ENCODE measurements at places on chromosomes 5 and 9.

DNA sequence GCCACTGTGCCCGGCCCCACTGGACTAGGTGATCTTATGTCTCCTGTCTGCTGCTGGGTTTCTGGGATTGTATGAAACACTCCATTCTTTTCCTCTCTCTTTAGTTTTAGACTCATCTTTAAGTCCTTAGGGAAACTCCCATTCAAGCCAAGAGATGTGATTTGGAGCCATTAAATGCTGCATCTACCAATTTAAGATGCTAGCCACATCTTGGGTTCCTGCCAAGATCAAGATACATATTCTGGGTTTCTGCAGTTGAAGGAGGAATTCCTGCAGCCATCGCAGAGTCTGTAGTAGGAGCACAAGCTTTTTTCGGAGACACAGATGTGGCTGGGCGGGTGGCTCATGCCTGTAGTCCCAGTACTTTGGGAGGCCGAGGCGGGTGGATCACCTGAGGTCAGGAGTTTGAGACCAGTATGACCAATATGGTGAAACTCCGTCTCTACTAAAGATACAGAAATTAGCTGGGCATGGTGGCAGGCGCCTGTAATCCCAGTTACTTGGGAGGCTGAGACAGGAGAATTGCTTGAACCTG, 23.2 kb downstream of the STXBP1 start:
- no peak for ATAC-seq

DNA sequence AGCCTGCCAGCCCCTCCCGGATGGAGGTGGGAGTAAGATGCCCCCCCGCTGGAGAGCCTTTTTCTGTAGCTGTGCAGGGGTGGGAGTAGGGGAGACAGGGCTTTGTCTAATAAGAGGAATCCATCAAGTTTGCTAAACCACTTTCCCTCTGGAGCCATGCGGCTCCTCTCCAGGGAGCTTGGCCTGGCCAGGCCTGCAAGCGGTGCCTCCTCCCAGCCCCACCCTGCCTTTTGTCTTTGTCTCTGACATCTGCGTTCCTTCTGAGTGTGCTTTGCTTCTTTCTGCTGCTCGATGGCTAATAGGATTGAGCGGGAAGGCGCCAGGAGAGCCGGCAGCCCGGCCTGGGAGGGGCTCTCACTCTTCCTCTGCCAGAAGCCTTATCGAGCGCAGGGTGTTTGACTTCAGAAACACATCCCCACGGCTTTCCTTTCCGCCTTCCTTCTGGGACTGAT, 26.7 kb upstream of the FCN1 start:
- ATAC-seq, result no peak

- no peak for ATAC-seq
Measured at GRCh38 chr5:10914741-10915480, 153.9 kb upstream of the DAP start.

GRCh38 chr5:139668064-139668880, 20.1 kb downstream of the CXXC5 start:
- peak; percentile 57 for ATAC-seq

GRCh38 chr5:153187503-153187902, 303.0 kb upstream of the GRIA1 start:
- ATAC-seq, result no peak

DNA sequence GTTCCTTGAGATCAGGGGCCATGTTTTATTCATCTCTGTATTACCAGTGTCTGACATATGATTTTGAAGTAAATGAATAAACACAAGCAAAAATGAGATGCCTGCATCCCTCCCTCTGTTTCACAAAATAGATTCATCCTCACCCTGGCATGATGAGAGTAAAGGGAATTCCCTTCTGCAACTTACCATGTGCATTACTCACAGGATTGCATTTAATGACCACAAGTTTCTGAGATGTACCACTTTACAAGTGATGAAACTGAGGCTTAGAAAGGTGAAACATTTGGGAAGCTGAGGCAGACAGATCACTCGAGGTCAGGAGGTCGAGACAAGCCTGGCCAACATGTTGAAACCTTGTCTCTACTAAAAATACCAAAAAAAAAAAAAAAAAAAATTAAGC, 74.2 kb upstream of the TNFSF8 start:
- no peak for ATAC-seq

- ATAC-seq, result no peak
Measured at GRCh38 chr5:42970636-42971559, 69.2 kb downstream of the ANXA2R start.

DNA sequence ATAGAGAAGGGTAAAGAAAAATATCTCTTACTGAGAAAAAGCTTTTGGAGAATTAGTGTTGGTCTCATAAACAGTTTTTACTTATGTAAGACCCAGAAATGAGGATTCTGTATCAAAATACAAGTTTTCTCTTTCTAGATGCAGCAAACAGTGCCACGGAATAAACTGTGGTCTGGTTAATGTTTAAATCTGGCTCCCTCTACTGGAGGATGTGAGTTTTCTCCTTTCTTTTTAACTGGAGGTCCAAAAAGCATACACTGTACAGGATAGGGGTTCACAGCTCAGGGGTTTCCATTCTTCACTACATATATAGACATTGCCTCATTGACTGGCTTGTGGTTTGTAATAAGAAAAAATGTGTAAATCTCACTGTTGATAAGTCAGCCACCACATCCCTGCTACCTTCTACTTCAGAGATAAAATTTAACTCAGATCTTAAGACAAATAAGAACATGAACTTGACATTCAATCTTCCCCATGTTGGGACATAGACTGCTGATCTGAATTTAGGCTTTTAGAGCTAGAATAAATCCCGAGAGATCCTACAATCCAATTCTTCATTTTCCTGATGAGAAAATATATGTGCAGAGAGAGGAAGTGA, 98.9 kb downstream of the CFAP95 start:
- ATAC-seq, result peak; percentile 38

DNA sequence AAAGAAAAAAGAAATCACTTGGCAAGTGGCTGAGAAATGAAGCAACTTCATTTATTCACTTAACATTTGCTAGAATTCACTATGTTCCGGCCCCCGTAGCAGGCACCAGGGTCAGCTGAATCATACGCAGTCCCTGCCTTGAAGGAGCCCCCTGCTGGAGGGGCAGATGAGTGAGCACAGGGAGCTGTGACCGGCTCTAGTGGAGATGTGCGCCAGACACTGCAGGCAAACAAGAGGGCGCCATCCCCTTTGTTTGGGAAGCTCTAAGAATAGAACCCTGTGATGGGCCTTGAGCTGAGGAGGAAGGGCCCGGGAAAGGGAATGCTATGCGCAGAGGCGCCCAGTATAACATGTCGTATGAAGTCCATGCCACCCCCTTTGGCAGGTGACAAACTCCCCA, 20.2 kb upstream of the RPL26L1 start:
- ATAC-seq, result no peak
